Colonic mucosa (tissue), 4 donors: ENCODE measurements at places on chromosomes 3 and 15.

DNA sequence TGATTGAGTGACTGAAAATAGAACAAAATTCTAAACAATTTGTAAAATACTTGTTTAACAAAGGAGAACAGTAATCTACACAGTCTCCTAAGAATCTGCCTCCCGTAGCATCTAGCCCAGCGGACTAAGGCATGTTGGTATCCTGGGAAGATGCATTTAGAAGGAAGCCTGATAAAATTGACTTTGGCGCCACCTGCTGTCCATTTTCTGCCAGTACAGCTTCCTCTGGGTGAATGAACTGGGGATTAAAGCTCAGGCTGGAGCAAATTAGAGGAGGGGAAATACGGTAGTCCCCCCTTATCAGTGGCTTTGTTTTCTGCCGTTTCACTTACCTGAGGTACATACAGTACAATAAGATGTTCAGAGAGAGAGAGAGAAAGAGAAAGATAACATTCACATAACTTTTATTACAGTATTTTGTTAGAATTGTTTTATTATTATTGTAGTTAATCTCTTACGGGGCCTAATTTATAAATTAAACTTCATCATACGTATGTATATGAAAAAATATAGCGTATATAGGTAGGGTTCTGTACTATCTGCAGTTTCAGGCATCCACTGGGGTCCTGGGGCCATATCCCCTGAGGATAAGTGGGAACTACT lies 191.6 kb downstream of the GAP43 start:
- DNase-seq: peak; percentile 74

- DNase-seq: no peak
Measured at GRCh38 chr15:48766196-48766595, 44.7 kb downstream of the CEP152 start.

GRCh38 chr3:149605902-149606301 lies 51.9 kb downstream of the WWTR1 start:
- DNase-seq: no peak

DNA sequence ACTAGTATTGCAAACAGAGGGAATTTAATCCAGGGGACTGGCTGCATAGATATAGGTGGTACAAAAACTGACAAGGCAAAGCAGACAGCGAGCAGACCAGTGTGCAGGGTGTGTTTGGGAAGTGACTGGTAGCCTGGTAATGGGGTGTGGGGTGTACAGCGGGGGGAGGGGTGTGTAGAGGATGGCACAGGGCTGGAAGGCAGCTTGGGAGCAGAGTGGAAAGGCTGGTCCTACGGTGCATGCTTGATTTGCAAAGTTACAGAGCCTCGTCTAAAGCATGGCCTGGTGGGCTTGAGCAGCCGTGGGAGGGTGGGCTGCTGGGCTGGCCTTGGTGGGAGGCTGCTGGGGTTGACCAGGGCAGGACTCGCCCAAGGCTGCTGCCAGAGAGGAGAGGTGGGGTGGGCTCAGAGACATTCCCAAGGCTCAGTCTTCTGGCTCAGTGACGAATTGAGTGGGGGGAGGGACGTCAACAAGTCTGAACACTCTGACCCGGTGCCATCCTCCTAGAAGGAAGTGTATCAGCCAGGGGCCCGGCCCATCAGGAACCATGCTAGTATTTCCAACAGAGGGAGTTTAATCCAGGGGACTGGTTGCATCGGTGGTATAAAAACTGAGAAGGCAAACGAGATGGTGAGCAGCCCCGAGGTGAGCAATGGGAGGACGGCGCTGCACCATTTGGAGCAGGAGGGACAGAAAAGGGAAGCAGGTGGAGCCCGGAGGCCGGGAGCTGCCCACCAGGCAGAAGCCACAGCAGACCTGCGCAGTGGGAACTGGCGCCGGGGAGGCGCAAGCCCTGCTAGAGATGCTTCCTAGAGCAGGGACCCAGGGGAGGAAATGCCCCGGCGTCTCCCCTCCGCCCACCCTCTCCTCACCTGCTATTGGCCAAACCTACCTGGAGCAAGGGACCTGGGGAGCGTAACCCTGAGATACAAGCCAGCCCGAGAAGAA lies 29.2 kb downstream of the CPN2 start:
- DNase-seq: no peak

DNA sequence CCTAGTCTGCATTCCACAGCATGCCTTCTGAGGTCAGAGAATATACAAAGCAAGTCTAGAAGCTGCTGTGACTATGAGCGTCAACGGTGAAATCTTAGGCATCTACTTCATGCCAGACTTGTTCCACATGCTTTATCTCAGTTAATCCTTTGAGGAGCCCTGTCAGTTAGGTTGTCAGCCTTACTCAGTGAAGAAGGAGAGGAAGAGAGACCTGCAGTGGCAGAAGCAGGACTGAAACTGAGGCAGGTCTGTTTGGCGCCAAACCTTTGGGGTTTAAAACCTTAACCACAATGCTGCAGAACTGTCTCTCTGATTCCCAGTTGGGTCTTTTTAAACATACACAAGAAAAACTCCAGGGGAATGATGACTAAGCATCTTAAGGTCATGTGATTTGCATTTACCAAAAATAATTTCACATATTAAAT lies 139.0 kb upstream of the LIPC start:
- DNase-seq: no peak

- no peak for DNase-seq
Measured at GRCh38 chr3:16516695-16517481, 3.4 kb upstream of the RFTN1 start.

GRCh38 chr3:86379280-86379679 lies 611.7 kb downstream of the VGLL3 start:
- no peak for DNase-seq

- DNase-seq: no peak
Measured at GRCh38 chr3:178522200-178523052, 13.8 kb upstream of the KCNMB2 start.

DNA sequence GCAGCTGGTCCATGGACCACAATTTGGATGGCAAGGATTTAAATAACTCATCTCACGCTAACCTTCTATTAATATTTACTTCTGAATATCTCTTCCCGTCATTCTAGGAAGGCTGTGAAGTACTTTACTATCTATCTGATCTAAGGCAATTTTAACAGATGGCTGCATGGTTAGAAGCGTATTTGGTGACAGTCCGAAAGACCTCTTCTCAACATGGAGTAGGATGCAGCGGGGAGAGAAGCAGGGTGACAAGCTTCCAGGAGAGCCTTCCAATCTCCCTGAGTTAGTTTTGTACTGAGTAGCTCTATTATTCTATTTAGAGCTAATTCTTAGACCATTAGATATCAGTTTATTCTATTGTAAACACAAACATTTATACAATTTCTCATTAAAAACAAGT lies 309.4 kb downstream of the PLCL2 start:
- no peak for DNase-seq

- DNase-seq: no peak
Measured at GRCh38 chr3:130997289-130997688, 29.3 kb downstream of the ASTE1 start.

- peak; percentile 94 for DNase-seq
Measured at GRCh38 chr15:99435113-99435695, 130.6 kb upstream of the MEF2A start.

- peak; percentile 29 for DNase-seq
Measured at GRCh38 chr3:104598848-104599511, 767.7 kb upstream of the ALCAM start.
